ENCODE measurements at places on chromosomes 13 and 19.
A peak's percentile ranks its signal among the peaks of the same experiment; 100 is the strongest.

DNA sequence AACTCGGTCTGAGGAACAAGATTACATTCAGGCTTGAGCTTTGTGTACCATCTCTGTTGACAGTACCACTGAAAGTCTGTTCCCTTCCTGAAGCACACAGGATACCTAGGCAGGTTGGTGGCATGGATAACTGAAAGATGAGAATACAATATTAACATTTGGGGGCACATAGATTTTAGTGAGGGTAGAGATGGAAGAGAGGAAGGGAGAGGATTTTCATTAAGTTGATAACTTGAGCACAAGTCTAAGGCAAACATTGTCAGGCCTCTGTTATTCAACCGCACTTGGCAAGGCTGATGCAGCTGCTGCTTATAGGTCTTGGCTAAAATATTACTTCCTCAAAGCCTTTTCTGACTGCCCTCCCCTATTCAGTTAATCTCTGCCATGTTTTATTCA is 10.9 kb downstream of the MIR17HG start:
- DNase-seq: no peak

DNA sequence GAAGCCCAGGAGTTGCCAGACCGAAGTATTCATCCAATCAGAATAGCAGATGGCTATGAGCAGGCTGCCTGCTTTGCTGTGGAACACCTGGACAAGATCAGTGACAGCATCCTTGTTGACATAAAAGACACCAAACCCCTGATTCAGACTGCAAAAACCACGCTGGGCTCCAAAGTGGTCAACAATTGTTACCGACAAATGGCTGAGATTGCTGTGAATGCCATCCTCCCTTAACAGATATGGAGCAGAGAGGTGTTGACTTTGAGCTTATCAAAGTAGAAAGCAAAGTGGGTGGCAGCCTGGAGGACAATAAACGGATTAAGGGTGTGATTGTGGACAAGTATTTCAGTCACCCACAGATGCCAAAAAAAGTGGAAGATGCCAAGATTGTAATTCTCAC is 250.3 kb upstream of the OBI1 start:
- no peak for DNase-seq

- peak; percentile 46 for DNase-seq
Measured at GRCh38 chr19:12779162-12779993, 4.0 kb upstream of the HOOK2 start.

GRCh38 chr19:3053218-3053621 is 9.1 kb downstream of the TLE5 start:
- no peak for DNase-seq

- no peak for DNase-seq
Measured at GRCh38 chr19:32891609-32892008, 22.0 kb upstream of the SLC7A9 start.

DNA sequence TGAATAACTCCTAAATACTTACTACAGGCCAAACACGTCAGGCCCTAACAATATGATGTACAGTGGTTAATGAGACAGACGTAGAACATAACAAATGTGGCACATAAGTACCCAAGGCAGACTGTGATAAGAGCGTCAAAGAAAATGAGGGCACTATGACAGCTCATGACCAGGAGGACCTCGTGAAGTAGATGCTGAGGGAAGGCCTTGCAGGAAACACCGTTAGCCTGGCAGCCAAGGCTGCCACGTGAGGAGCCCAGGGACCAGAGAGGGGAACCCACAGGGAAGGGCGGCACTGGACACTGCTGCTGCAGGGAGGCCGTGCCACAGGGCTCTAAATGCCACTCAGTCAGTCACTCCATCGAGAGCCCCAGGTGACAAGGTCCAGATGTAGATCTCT is 5.7 kb downstream of the TUBGCP3 start:
- no peak for DNase-seq

DNA sequence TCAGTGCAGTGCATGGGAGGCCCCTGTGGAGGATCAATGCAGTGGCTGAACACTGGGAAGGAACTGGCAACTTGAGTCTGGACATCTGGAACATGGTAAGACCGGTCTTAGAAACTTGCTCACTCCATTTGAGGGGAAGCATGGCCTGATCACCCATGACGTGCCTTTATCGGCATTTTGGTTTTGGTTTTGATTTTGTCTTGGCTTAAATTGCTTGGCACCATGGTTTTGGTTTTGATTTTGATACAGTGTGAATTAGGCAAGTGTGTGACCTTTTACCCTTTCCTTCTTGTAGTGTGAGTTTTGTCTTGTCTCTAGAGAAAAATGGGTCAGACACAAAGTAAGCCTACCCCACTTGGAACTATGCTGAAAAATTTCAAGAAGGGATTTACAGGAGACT is 77.3 kb downstream of the ZNF486 start:
- DNase-seq: no peak

DNA sequence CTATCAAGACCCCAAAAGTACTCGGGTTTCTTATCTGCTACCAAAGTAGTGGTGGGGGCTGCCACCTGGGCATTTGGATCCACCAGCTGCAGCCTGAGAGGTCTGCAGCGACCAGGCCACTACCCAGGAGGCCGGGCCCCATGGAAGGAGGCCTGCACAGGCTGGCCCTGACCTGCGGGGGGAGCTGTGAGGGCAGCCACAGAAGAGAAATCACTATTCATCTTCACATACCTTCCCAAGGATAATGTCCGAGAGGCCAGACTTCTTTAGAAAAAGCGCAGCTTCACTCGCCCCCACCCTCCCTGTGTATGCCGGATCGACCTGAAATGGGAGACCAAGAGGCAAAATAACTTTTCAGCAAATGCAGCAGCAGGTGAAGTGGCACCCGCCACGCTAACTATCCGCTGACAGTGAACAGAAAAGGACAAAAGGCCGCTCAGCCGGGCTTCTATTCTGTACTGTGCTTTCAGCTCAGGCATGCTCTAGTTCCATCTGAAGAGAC is 30.1 kb downstream of the EPS15L1 start:
- DNase-seq: peak; percentile 80

DNA sequence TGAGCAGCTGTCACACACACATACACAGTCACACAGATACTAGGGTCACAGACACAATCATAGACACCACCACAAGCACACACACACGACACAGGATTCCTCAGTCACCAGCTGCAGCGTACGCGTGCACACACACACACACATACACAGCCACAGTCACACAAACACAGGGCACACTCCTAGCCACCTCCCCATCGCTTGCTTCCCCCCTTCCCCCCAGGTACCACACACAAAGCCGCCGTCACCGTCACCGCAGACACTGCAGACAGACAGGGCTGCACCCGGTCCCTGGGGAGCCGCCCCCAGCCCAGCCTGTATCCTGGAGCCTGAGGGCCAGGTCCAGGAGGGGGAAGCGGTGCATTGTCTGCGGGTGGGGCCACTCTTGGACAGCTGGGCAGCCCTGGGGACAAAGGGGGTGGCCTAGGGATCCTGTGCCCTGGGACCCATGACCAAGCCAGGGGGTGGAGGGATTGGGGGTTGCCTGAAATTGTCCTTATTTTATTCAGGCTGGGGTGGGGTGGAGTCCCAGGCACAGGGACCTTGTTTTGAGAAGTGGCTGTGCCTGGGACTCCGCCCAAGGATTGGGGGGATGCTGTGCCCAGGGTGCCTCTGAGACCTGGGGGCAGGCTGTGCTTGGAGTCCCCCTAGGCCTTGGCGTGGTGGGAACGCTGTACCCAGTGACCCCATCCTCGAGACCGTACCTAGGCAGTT is 957 bp downstream of the NUMBL start:
- DNase-seq: peak; percentile 47

GRCh38 chr13:88622362-88622973 is 951.3 kb downstream of the SLITRK5 start:
- DNase-seq: peak; percentile 1
